ENCODE measurements at places on chromosomes 2 and 18.

GRCh38 chr18:11518788-11519685 is 90.4 kb upstream of the SLC35G4 start:
- peak; percentile 55 for DNase-seq

GRCh38 chr2:40367032-40367431 is 84.9 kb downstream of the SLC8A1 start:
- no peak for DNase-seq

DNA sequence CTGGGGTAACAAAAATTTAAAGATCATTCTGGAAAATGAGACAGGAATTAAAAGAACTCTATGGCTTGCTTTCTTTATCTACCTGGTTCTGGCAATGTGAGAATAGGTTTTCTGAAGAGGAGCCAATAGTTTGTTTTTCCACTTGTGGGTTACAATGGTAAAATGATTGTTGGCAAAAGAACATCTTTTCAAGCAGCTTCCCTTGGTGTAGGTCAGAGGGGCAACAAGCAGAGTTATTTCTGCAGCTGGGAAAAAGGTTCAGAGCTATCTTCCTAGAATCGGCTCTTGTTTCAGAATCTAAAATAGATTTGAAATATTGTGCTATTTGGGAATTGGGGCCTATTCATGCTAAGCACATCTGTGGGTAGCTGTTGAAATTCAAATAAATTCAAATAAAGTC is 11.5 kb upstream of the TSPYL6 start:
- DNase-seq = no peak

GRCh38 chr2:105052773-105053172 is 14.9 kb downstream of the MRPS9 start:
- no peak for DNase-seq

GRCh38 chr2:214737188-214737587 is 72.3 kb downstream of the BARD1 start:
- DNase-seq = no peak

DNA sequence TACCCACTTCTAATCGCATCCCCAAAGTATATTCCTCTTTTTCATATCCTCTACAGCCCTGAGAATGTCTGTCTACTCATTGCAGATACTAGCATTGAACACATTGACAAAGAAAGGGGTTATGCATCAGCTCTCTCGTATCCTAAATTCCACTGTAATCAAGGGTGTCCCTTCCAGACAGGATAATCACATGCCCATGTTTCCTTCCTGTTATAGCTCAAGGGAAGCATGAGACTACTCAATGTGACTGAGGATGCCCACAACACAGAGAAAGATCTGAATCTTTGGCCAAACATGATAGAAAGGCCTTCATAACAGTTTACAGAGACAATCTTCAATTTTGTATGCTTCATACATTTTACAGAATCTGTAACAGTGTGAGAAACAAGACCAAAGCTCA is 69.2 kb downstream of the HIBCH start:
- DNase-seq = no peak

- DNase-seq = no peak
Observed at GRCh38 chr2:32864334-32865111, 82.2 kb upstream of the LTBP1 start.

DNA sequence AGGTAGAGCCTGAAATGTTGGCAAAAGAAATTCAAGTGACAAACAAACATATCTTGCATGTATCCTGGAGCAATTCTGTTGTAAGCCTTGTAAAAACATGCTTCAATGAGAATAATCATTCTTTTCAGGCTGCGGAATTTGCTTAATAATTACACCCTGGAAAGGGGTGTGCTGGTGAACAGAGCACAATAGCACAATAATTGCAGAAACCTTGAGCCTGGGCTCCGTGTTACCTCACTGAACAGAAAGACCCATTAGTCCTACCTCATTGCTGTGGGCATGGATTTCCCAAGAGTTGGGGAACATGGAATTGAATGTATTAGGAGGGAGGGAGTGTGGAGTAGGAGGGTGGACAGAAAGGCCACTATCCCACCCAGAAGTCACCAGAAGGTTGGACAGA is 168.0 kb upstream of the ALKAL2 start:
- no peak for DNase-seq

GRCh38 chr2:191543708-191544107 is 134.2 kb upstream of the NABP1 start:
- no peak for DNase-seq

All from SHP77 (cell line).